ENCODE measurements at places on chromosomes 16 and 17.

DNA sequence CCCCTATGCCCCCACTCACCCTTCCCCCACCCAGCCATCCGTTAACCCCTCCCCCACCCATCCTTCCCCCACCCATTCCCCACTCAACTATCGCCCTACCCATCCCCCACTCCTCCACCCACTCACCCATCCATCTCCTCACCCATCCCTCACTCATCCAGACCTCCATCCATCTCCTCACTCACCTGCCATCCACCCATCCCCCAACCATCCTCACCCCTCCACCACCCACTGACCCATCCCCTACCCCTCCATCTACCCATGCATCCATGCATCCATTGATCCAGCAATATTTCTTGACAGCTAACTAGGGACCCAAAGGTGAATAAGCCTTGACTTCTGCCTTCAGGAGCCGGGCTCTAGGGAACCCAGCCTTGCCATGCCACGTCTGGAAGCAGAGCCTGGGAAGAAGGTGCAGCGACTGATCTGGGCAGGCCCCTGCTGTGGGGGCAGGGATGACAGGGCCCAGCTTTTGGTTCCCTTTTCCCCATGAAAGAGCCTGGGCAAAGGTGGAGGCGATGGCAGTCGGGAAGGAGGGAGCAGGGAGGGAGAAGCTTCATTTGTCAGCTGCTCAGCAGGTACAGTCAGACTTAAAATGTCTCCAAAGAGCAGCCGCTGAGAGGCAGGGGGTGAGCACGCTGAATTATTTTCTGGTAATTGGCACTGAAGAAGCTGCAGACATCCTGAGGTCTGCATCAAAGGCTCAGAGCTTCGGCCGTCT, 23.1 kb upstream of the DOC2B start:
- no peak for DNase-seq

DNA sequence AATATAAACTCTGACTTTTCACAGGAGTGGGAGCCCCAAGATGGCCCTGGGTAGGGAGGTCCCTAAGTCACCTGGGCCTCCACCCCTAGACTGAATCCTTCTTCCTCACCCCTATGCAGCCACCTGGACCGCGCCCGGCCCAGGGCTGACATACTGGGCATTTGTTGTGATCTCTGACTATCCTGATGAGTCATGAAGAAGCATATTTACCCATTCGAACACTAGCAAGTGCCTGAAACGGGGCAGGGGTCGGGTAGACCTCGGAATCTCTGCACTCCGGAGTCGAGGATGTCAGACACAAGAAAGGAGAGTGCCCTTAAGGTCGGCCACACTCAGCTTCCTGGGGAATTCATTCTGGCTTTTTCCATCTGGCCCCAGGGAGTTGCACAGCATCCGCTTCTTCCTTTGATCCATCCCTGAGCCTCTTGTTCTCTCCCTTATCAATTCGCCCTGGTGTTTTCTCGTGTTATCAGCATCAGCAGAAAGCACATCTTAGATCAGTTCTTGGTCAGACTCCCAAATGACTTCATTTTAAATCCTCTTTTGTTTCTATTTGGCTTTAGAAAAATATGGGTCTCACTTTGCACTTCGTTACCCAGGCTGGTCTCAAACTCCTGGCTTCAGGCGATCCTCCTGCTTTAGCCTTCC, 10.4 kb downstream of the METTL22 start:
- DNase-seq: no peak

DNA sequence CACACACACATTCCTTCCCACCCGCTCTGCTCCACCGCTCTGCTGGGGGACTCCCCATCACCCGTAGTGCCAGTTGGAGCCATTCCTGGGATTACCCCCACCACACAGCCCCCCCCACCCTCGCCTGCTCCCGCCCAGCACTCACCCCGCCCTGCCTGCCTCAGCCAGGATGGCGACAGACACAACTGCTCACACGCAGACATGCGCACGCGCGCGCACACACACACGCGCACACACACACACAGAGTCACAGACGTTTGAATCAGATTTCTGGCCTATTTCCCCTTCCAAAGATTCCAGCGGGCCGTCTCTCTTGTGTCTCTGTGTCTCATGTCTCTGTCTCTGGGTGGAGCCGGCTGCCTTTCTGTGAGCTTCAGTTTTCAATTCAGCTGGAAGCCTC, 4.4 kb downstream of the CACNA1G start:
- DNase-seq: peak; percentile 54

DNA sequence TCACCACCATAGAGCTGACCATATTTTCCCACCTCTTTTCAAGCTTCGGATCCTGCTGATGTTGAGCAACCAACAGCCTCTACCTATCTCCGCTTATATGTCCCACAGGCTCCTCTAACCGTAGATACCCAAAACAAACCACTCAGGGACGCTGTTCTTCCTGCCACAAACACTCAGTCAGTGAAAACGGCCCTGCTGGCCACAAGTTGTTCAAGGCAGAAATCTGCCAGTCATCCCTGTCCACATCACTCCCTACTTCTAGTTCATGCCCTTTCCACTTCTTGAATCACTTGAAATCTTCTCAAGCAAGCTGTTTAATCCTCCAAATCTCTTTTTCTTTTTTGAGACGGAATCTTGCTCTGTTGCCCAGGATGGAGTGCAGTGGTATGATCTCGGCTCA, 7.9 kb downstream of the RABEP2 start:
- DNase-seq: no peak

GRCh38 chr17:40097087-40097486, 3.3 kb downstream of the NR1D1 start:
- DNase-seq: no peak

GRCh38 chr17:18172531-18173278, 10.9 kb upstream of the ALKBH5 start:
- no peak for DNase-seq

DNA sequence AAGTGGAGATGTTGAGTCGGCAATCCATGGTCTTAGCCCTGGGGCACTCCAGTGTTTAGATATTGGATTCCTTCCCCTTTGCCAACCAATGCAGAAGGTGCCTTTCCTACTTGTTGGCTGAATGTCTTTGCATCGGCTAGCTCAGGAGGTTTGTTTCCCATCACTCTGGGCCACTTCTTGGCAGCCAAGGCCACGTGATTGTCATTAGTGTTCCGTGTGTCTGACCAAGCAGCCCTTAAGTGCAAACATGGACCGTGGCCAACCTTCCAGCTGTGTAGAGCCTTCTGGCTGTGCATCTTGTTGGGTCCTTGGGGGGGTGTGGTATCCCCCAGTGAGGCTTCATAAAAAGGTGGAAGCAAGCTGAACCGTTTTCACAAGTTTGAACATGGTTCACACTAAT, 66.0 kb downstream of the GNAO1 start:
- DNase-seq: no peak

GRCh38 chr17:385178-385835, 32.7 kb upstream of the RPH3AL start:
- no peak for DNase-seq

GRCh38 chr16:31458073-31458843, 1.0 kb upstream of the ARMC5 start:
- DNase-seq: no peak

DNA sequence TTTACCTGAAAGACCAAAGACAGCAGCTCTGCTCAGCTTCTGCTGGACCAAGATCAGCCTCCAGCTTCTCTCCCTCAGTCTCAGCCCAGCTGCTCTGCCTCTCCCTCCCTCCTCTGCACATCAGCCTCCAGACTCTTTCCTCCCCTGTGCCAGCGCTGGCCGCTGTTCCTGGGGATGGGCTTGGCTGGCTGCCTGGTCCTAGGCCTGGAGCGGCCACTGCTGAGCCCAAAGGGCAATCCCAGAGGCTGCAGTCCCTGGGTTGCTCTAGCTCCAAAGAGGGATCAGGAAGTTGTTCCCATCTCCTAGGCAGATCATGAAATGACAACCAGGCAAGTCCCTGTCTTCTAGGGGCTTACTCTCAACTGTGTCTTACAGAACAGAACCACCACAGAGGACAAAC, 31.3 kb downstream of the DCUN1D3 start:
- peak; percentile 28 for DNase-seq

DNA sequence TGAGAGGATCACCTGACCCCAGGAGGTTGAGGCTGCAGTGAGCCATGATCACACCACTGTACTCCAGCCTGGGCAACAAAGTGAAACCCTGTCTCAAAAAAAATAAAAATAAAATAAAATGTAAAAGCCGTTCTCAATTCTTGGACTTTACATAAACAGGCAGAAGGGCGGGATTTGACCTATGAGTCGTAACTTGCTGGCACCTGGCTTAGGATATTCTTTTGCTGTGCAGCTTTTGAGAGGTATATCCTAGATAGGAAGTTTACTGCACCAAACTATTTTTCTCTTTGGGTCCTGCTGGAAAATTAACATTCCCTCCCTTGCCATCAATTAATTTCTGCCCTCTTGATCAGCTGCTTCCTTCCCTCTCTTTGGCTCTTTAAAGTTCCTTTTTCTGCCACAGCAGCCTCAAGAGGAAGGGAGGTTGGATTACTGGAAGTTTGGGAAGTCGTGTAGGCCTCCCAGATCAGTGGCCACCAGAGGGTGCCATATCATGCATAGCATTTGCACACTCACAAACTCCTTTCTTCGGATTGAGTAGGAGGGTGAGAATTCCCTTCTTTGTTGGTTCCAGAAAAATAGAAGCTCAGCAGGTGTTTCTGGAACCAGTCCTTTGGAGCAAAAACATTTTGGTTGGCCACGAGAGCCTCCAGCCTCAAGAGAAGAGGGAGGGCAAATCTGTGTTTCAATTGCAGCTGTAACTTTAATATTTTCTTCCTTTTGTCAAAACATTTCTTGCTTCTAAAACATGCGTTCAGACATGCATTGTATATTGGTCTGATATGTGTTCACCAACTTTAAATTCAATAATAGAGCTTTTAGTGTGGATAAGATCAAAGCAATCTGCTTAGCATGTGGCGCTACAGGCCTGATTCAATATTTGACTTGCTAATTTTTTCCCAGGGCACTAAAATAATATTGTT, 147.3 kb downstream of the CCDC182 start:
- DNase-seq: no peak

DNA sequence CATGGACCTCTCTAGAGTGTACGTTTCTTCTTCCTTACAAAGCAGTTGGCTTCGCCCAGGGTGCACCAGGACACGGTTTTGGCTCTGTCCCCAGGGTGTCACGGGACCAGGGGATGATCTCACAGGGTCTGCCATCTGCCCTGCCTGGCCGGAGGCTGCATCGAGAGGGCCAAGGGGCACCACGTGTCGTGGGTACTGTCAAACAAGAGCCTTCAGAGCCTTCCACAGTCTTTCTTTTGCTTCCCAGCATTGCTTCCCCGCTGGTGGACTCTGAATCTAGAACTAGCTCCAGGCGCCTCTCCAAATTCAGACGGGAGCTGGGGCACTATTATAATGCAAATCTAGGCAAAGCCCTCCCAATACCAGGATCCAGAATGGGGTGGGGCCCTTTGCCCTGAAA, 47.9 kb downstream of the MAPT start:
- no peak for DNase-seq

DNA sequence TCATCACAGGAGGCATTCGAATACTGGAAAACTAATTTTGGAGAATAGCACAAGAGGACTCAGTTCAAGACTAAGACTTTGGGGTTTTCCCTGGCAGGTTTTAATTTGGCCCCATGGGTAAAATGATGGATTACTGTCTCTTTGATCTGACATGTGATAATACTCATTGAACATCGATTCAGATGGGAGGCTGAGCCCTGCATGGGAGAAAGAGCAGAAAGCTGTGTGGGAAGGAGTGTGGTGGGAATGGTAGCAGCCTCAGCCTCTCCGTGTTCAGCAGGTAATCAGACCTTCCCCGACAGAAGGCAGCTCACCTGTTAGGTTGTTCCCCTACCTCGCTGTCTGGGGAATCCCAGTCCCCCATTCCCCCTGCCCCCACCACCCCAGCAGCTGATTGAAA, 124.7 kb upstream of the TNRC6C start:
- no peak for DNase-seq

GRCh38 chr17:47315451-47316266, 8.1 kb upstream of the EFCAB13 start:
- no peak for DNase-seq

DNA sequence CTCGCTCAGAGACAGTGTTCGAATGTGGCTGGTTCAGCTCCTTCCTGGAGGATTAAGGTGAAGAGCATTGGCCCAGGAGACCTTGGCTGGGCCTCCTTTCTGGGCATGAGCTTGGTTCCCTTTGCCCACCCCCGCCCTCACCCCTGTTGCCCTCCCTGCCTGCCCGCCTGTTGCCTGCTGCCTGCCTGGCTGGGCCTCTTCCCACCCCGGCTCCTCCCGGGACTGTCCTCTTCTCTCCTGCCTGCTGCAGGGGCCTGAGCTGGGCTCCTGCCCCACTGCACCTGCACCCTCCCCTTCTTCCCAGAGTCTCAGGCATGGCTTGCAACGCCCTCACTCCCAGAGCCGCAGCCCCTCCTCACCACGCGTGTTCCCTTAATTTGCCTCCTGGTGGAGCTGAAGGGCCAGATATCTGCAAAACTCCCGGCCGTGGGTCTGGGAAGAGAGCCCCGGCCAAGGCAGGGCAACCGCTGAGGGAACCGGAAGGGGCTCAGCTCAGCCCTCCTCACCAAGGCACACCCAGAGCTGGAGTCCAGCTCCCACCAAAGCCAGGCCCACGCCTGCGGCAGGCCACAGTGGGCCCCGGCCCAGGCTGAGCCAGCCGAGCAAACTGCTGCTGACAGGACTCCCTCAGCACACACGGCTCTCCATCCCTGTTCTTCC, 31.2 kb downstream of the MNT start:
- DNase-seq: no peak

GRCh38 chr17:17780922-17781590, 55.7 kb downstream of the SREBF1 start:
- DNase-seq: no peak

GRCh38 chr16:64122177-64122576, 999.7 kb downstream of the CDH11 start:
- DNase-seq: no peak

DNA sequence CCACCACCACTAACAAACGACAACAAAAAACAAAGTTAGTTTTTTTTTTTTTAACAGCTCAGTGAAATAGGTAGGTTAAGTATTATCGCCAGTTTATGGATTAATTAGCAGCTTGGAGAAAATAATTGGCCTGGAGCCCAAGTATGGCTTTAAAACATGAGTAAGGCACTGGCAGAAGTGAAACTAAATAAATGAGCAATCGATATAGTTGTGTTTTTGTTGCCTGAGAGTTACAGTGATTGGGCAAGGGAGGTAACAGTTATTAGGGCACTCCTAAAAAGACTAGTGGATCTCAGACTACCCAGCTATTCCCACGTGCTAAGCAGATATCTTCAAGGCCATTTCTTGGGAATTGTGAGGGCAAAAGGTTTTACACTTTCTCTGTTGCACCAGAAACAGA, 2.4 kb downstream of the MLKL start:
- DNase-seq: no peak

- no peak for DNase-seq
Measured at GRCh38 chr16:5575646-5576245, 478.2 kb upstream of the EEF2KMT start.

DNA sequence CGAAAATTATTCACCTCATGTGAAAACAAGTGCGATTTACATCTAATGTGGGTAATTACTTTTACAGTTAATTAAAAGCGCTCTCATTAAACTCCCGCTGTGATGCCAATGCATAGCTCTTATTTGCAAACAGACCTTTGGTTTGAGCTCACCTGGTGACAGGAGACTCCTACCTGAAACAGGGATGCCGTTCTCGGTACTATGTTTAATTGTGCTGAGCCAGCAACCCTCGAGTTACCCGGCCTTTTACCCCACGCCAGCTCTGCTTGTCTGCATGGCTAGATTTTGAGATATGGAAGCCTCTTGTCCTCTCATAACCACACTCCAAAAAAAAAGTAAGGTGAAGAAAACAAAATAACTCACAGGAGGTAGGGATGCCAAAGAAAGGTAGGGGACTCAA, 690.4 kb upstream of the RBFOX1 start:
- no peak for DNase-seq
